Right lung (tissue), 10 donors: ENCODE measurements at places on chromosomes 13 and 19. TPM values are rescaled to one million over a fixed set of nuclear protein-coding genes. Genes with fewer than 3 reads are reported as not detected.
A peak's percentile ranks its signal among the peaks of the same experiment; 100 is the strongest.

The KATNAL1 gene
- 15.8 TPM for polyA plus RNA-seq

The POSTN gene
- 537 TPM for polyA plus RNA-seq

The ZNF582 gene
- 6.7 TPM for polyA plus RNA-seq

The DDX49 gene
- polyA plus RNA-seq: 41.5 TPM

The CCL25 gene
- polyA plus RNA-seq: 0.37 TPM

The BICRA gene
- polyA plus RNA-seq: 17.2 TPM

The ANGPTL4 gene
- 4.6 TPM for polyA plus RNA-seq

The CCDC97 gene
- 29.1 TPM for polyA plus RNA-seq

- DNase-seq: no peak
These were observed 7.5 kb upstream of the ZNF440 start for GRCh38 chr19:11806354-11807098.

DNA sequence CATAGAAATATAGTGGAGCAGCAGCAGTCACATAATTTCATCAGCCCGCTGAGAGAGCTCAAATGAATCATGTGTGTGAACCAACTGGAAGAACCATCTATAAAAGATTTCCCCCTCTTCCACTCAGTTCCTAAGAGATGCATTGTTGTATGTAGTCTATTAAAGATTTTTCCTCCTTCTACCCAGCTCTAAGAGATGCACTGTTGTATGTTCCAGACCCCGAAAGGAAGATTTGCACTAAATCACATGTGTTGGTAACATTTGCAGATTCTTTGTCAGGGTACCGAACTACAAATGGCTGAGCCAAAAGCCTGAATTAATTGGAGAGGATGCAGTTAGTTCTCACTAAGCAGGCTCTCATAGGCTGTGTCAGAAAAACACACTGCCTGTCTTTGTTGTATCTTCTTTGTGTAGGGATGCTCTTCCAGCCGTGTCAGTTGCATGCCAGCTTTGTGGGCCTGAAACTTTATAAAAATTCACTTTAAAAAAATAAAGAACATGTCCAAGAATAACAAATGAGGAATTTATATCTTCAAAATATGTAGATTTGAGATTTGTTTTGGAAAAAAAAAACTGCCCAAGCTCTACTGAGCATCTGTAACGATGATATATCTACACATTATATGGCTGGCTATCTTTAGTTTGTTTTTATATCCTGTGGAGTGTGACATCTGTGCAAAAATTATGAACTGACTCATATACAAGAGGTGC is 223.1 kb downstream of the MZT1 start:
- DNase-seq: no peak

- no peak for DNase-seq
These were observed 19.8 kb downstream of the NHLRC3 start for GRCh38 chr13:39058040-39058439.

GRCh38 chr19:30718707-30719106 is 346.5 kb downstream of the ZNF536 start:
- DNase-seq: no peak

- DNase-seq: no peak
These were observed 60.5 kb upstream of the KCTD15 start for GRCh38 chr19:33736158-33736557.

DNA sequence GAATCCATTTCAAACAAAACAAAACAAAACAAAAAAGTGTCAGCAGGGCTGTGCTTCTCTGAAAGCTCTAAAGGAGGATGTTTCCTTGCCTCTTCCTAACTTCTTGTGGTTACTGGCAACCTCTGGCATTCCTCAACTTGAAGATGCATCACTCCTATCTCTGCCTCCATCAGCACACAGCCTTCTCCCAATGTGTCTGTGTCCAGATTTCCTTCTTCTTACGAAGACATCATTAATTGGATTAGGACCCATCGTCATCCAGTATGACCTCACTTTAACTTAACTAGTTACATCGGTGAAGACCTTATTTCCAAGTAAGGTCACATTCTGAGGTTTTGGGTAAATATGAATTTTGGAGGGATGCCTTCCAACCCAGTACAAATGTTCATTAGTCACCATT is 33.8 kb upstream of the GTF2F2 start:
- no peak for DNase-seq

DNA sequence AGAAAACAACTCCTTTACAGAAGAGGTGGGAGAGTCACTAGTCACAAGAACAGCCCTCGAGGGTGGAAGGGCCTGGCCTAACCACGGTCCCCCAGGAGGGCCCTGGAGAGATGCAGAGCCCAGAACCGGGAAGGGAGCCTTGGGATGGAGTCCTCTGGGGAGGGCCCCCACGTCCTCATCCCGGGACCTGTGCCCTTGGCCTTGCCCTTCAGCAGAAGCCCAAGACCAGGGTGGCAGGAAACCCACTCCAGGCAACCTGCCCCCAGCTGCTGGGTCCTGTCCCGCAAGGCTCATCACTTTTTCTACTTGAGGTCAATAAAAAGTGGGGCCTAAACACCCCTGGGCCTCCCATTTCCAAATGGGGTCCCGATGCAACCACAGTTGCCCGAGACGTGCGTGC is 2.3 kb upstream of the ATP8B3 start:
- DNase-seq: no peak

DNA sequence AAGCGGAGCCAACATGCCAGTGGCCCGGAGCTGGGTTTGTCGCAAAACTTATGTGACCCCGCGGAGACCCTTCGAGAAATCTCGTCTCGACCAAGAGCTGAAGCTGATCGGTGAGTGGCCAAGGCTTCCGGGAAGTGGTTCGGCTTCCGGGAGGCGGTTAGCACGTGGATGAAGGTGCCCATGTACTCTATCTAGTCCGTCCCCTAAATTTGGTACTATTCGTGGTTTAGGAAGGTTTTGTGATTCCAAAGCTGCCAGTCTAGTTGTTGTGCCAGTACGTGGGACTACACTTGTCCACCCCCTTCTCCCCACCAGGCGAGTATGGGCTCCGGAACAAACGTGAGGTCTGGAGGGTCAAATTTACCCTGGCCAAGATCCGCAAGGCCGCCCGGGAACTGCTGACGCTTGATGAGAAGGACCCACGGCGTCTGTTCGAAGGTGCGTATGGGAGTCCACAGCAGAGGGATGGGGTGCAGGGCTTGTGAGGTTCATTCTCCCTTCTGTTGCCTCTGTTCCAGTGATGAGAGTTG is 579 bp downstream of the RPS9 start:
- DNase-seq: no peak

- DNase-seq: no peak
These were observed 27.6 kb upstream of the ATXN8OS start for GRCh38 chr13:70080012-70080411.

DNA sequence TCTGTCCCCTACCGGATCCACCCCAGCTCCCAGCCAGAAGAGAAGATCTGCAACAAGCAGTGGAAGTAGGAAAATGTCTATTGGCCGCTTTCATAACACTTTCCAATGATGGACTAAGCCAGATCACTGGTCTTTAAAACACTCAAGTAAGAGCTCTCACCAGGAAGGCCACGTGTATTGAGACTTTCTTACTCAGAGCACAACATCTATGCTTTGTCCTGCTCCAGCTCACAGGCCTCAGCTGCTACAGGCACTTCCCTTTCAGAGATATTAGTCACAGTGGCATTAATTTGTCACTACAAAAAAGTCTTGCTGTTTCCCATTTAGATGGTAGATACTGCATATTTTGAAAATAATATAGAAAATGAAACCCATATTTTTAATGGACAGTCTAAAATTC is 164.2 kb downstream of the ABCC4 start:
- DNase-seq: no peak

DNA sequence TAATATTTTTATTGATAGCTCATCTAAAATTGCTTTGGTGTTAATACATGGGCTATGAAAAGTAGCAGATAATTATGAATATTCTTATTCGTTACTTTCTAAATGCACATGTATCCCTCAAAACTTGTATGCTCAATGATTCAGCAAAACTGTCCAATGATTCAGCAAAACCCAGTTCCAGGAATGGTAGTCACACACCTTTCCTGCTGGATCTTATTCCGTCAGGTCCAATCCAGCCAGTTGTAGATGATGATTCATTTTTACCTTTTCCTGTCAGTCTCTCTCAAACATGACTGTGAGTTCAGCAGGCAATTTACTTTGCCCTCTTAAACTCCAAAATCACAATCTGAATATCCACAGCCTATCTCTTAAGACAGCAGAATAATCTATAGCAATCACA is 1082.6 kb downstream of the EFNB2 start:
- DNase-seq: no peak

- DNase-seq: no peak
These were observed 262.5 kb downstream of the DIAPH3 start for GRCh38 chr13:59901191-59901590.

GRCh38 chr13:111139873-111140561 is 24.9 kb downstream of the ARHGEF7 start:
- DNase-seq: no peak

DNA sequence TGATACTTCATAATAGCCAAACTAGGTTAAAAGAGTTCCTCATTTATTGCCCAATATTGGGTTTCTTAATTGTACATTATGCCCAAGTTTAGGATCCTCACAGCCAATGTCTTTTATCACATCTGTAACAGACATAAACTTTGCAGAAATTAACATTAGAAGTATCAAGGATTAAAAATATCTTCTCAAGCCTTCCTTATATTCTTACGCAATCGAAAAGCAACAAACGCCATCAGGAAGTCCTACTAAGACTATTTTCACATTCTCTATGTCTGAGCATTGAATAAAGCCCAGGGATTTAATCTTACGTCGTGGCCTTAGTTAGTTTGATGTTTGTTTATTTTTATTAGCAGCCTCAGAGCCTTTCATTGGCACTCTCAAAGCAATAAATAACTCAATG is 1660.4 kb upstream of the MIR17HG start:
- no peak for DNase-seq

- DNase-seq: no peak
These were observed 715.9 kb upstream of the ATXN8OS start for GRCh38 chr13:69391756-69392155.

DNA sequence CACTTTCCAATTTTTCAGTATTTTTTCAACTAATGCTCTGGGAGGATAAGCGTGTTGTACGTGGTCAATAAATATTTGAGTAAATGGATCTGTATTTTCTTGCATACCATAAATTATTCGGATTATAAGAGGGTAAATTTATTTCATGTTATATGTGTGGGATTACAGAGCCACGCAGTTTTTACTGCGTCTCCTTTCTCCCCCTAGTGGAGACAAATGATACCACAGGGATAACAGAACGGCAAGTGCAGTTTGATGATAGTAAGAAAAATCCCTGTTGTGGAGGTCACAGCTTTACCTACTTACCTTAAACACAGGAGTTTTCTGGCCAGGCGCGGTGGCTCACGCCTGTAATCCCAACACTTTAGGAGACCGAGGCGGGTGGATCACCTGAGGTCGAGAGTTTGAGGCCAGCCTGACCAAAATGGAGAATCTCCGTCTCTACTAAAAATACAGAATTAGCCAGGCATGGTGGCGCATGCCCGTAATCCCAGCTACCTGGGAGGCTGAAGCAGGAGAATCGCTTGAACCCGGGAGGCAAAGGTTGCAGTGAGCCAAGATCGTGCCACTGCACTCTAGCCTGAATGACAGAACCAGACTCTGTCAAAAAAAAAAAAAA is 16.8 kb downstream of the MBD3L2B start:
- DNase-seq: peak; percentile 6

DNA sequence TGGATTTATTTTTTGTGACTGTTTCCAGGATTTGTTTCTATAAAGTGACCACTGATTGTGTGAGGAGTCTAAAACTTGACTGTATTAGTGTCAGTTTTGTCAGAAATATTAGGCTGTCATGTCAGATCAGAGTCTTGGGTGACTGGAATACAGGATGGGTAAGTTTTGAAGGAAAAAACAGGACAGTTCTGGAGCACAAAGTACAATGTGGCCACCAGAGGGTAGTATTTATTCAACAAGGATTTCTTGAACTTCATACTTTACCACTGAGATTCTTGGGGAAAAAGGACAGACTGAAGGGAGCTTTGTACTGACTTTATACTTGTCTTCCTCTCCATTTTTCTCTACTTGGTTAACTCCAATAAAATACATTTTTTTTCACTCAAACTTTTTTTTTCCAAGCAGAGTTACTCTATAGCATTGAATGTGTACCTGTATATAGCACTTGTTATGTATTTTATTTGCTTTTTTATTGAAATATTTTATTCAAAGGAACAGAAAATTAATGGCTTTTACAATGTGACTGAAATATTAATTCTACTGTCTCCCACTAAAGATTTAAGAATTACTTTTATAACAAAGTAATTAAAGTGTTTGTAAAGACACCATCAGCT is 51.1 kb downstream of the LMO7 start:
- no peak for DNase-seq

- no peak for DNase-seq
These were observed 1.8 kb upstream of the CEACAM16 start for GRCh38 chr19:44696939-44697669.

DNA sequence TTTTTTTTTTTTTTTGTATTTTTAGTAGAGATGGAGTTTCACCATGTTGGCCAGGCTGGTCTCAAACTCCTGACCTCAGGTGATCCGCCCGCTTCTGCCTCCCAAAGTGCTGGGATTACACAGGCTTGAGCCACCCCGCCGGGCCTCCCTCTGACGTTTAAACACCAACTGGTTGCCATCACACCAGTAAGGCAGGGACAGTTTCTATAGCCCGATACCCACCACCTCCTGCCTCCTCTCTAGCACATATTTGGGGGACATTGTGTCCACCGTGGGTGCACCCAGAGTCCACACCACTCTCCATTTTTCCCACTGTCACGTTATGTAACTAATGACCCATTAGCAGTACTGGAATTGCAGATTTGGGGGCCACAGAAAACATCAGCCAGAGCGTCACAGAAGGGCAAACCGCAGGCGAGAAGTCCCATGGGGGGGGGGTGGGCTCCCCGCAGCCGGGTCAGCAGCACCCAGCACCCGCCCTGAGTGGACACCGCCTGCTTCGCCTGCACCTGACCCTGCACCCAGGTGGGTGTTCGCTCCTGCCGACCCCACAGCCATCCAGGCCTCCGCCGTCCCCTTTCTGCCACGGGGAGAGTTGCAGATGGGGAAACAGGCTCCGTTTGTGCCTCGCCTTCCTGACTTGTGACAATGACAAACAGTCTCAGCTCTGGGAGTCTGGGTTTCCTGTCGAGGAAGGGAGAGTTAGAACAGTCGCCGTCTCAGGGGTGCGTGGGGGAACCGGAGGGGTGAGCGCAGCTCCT is 3.6 kb downstream of the ONECUT3 start:
- no peak for DNase-seq

DNA sequence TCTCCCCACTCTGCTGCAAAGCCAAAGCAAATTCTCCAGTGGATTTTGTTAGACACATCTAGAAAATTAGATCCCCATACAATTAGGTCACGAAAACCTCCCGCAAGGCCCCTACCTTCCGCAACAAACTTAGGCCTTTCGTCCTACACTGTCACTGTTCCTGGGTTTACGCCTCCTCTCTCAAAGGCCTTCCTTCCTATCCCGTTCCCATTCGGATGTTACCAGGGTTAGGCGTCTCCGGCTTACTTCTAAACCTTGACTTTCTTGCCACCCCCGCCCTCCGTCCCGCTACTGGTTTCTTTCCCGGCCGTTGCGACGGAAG is 754 bp downstream of the RNF6 start:
- DNase-seq: no peak

DNA sequence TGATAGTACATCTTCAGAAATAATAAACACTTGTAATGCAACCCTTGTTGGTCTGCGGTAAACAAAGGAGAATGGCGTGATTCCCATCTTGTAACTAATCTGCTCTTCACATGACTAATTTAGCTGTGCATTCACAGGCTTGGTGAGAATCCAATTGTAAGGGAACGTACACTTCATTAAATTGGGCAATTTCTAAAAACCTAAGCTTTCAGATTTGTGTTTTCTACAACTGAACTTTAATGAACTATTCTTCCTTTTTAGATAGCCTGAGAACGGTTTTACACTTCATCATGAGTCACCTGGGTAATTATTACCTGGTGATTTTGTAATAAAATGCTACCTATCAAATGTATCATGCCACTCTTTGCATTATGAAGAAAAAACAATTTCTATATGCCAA is 306.9 kb downstream of the KLF5 start:
- DNase-seq: no peak

GRCh38 chr19:55537741-55538111 is 793 bp upstream of the SBK2 start:
- no peak for DNase-seq
